CD4-positive, CD25-positive, alpha-beta regulatory T cell (primary cell): ENCODE measurements at places on chromosomes 1 and 21.

- no peaks in the 10 kb centered on the region for H3K36me3 ChIP-seq
- H3K27ac ChIP-seq: no peak overlapping the region
- no peaks in the 10 kb centered on the region for H3K4me1 ChIP-seq
- DNase-seq: no peak
- peaks cover 9% of the 10 kb centered on the region for H3K27me3 ChIP-seq
- no peak overlapping the region for H3K4me3 ChIP-seq
Measured at GRCh38 chr1:101330427-101331130, 93.8 kb downstream of the S1PR1 start.

DNA sequence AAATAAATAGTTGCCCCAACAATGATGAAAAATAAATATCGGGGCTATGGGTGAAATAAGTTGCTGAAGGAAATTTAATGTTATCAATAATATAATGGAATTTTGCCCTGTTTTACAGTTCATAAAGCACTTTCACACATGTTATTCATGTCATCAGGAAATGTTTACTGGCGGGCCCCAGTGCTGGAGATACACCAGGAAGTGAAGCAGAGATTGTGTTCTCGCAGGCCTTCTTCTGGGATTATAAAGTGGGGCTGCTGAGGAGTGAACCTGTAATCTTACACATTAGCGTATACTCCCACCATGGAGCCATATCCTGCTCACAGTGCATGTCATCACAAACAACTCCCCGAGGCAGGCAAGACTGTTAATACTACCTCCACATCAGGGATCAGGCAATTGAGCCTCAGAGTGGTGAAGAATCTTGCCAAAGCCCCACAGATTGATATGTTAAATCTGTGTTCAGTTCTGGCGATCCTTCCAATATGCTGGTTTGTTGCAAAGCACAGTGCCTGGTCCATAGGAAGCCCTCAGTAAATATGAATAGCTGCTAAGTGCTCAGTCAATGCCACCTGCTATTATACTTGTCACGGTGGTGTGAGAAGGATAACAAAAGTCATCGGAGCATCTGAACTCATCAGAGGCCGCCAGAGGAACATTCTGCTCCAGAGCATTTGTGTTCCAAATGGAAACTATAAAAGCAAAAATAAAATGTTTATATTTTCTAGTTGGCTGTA lies 104.4 kb upstream of the UBE2U start:
- no peaks in the 10 kb centered on the region for H3K36me3 ChIP-seq
- H3K4me3 ChIP-seq: no peak overlapping the region
- H3K27ac ChIP-seq: no peak overlapping the region

DNA sequence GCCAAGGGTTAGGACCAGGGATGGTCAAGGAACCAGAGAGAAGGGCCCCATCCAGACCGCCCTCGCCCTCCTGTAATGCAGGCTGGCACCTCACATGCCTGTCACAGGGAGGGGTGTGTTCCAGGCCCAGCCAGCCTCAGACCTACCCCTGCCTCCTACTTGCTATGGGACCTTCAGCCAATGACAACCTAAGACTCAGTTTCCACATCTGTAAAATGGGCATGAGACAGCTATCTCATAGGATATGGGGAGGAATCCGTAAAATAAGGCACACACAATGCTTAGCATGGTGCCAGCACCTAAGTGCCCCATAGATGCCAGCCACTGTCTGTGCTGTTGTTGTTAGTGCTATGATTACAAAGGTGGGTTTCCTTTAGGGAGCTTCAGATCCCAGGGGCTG lies 7.9 kb downstream of the KIF17 start:
- H3K4me1 ChIP-seq: no peaks in the 10 kb centered on the region
- H3K27me3 ChIP-seq: peaks cover under 1% of the 10 kb centered on the region
- no peak overlapping the region for H3K4me3 ChIP-seq
- no peak overlapping the region for H3K27ac ChIP-seq

DNA sequence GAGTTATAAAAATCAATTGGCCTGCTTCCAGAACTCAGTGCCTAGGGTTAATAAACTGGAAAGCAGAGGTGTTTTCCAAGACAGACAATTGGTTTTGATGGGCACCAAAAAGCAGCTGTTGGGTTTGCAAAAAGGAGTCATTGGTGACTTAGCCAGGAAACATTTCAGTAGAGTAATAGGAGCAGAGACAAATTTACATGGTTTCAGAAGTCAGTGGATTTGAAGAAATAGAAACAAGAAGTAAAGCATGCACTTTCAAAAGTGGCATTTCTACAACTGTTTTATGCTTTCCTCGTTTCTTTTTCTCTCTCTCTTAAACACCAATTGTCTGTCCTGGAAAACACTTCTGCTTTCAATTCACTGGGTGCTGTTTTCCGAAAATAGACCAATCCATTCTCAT lies 87.8 kb downstream of the GLUL start:
- no peaks in the 10 kb centered on the region for H3K27me3 ChIP-seq
- no peak overlapping the region for H3K4me3 ChIP-seq
- no peak overlapping the region for H3K27ac ChIP-seq

GRCh38 chr1:215899901-215900300 lies 332.8 kb downstream of the KCTD3 start:
- no peaks in the 10 kb centered on the region for H3K36me3 ChIP-seq
- H3K4me3 ChIP-seq: no peak overlapping the region
- no peak overlapping the region for H3K27ac ChIP-seq
- DNase-seq: no peak
- H3K4me1 ChIP-seq: no peaks in the 10 kb centered on the region

- no peaks in the 10 kb centered on the region for H3K4me1 ChIP-seq
- DNase-seq: no peak
- no peak overlapping the region for H3K4me3 ChIP-seq
- H3K27ac ChIP-seq: no peak overlapping the region
- H3K36me3 ChIP-seq: no peaks in the 10 kb centered on the region
- H3K27me3 ChIP-seq: peaks cover 2% of the 10 kb centered on the region
Measured at GRCh38 chr1:30274976-30275621, 448.3 kb downstream of the MATN1 start.

DNA sequence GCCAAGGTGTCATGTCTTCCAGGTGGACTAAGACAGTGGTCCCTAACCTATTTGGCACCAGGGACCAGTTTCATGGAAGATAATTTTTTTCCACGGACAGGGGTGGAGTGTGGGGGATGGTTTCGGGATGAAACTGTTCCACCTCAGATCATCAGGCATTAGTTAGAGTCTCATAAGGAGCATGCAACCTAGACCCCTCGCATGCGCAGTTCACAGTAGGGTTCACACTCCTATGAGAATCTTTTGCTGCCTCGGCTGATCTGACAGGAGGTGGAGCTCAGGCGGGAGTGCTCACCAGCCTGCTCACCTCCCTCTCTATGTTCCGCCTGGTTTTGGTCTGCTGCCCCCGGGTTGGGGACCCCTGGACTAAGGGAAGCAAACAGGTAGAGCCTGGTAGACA lies 30.9 kb downstream of the LGR6 start:
- H3K27me3 ChIP-seq: no peaks in the 10 kb centered on the region
- no peaks in the 10 kb centered on the region for H3K36me3 ChIP-seq
- H3K4me1 ChIP-seq: peaks cover 12% of the 10 kb centered on the region
- no peak overlapping the region for H3K4me3 ChIP-seq

DNA sequence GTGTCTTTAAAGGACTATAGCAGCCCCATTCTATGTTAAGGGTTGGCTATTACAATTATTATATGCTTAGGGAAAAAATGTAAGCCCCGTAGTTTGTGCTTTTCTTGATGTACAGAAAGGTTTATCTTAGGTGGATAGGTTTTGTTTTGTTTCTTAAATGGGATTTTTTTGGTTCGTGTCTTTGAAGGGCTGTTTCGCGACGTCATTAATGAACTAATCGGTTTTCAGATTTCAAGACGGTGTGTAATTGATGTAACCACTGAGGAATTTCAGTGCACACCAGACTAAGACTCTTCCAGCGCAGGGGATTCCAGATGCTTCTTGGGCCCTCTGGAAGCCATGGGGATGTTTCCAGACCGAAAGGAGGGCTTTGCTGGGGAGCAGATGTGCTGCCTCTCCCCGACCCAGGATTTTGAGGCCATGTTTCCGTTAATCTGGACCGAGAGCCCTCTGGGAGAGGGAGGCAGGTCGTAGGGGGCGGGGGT lies 4.8 kb upstream of the SIM2 start:
- no peaks in the 10 kb centered on the region for H3K36me3 ChIP-seq
- peaks cover 44% of the 10 kb centered on the region for H3K27me3 ChIP-seq
- no peak for DNase-seq

DNA sequence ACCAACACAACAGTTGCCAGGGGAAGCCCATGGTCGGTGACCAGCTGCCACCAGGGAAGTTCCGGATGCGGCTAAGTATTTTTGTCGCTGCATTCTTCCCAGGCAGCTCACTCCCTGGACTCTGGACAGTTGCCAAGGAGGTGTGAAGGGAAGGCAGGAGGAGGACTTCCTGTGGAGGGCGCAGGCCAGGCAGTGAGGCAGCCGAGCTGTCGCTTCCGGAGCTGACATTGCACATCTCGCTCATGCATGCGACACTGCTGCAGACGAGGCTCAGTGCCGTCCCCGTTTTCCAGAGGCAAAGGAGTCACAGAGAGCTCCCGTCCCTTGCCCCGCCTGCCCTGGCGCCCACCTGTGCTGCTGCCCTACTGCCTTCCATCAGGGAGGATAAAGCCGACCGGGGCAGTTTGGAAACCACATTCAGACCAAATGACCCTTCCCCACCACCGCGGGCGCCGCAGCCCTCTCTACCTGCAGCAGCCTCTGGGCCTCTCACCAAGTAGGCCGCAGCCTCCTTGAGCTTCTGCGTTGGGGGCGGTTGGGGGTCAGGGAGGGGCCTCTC lies 81.4 kb downstream of the NENF start:
- peaks cover 18% of the 10 kb centered on the region for H3K27me3 ChIP-seq
- H3K4me3 ChIP-seq: no peak overlapping the region
- H3K36me3 ChIP-seq: no peaks in the 10 kb centered on the region
- no peak overlapping the region for H3K27ac ChIP-seq
- peaks cover 9% of the 10 kb centered on the region for H3K4me1 ChIP-seq
